ENCODE measurements at places on chromosomes 3 and 15.

DNA sequence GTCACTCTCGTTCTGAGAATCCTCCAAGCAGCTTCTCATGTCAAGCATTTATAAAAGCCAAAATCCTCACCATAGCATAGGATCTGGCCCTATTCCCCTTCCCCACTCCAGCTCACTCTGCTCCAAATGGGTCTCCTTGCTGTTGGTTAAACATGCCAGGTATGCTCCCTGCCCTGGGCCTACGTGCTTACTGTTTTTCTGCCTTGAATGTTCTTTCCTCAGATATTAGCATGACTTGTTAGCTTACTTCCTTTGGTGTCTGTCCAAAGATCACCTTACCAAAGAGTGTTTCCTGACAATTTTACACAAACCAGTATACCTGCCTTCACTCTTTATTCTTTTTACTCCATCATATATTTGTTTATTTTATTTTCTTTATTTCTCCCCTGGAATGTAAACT is 33.1 kb upstream of the MYO5C start:
- no peak for DNase-seq
- H3K27me3 ChIP-seq, result no peaks in the 10 kb centered on the region
- peaks cover 46% of the 10 kb centered on the region for H3K36me3 ChIP-seq
- no peak overlapping the region for H3K4me3 ChIP-seq

- peak; percentile 42 for DNase-seq
- H3K27me3 ChIP-seq, result peaks cover 26% of the 10 kb centered on the region
- no peak overlapping the region for H3K4me3 ChIP-seq
- no peaks in the 10 kb centered on the region for H3K4me1 ChIP-seq
- no peak overlapping the region for H3K27ac ChIP-seq
- no peaks in the 10 kb centered on the region for H3K36me3 ChIP-seq
Measured at GRCh38 chr3:13146643-13147143, 73.5 kb upstream of the IQSEC1 start.

GRCh38 chr3:133574260-133574881 is 885 bp downstream of the CDV3 start:
- H3K27ac ChIP-seq, result peak overlapping the region; percentile 95
- DNase-seq, result peak; percentile 85
- H3K27me3 ChIP-seq, result no peaks in the 10 kb centered on the region
- H3K4me1 ChIP-seq, result peaks cover 59% of the 10 kb centered on the region

DNA sequence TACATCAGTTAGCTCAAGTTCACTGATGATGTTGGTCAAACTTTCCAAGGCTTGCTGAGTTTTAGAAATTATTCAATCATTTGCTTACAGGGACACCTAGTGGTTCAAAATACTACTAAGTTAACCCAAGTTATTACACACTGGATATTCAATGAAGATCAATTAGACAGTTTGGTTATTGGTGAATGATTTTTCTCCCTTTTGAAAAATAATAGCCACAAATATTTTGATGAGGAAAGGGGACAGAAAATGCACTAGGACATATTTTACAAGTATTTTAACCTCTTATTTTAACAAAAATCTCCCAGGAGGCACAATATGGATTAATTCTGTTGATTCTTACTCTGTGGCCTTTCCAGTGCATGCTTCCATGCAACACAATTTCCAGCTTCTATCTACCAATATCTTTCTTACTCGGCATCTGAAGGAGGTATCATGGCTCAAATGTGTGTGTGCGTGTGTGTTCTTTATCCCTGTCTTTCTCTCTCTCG is 20.1 kb upstream of the GOLGA6L2 start:
- no peak overlapping the region for H3K4me3 ChIP-seq
- no peak overlapping the region for H3K27ac ChIP-seq
- no peaks in the 10 kb centered on the region for H3K27me3 ChIP-seq
- DNase-seq, result no peak
- no peaks in the 10 kb centered on the region for H3K36me3 ChIP-seq
- H3K4me1 ChIP-seq, result peaks cover 14% of the 10 kb centered on the region

GRCh38 chr15:77014132-77015081 is 19.5 kb downstream of the PSTPIP1 start:
- DNase-seq, result no peak
- H3K27me3 ChIP-seq, result no peaks in the 10 kb centered on the region
- peaks cover 5% of the 10 kb centered on the region for H3K4me1 ChIP-seq
- H3K27ac ChIP-seq, result no peak overlapping the region

GRCh38 chr3:159760046-159760445 is 228.6 kb upstream of the IL12A start:
- no peak overlapping the region for H3K27ac ChIP-seq
- H3K4me3 ChIP-seq, result no peak overlapping the region

DNA sequence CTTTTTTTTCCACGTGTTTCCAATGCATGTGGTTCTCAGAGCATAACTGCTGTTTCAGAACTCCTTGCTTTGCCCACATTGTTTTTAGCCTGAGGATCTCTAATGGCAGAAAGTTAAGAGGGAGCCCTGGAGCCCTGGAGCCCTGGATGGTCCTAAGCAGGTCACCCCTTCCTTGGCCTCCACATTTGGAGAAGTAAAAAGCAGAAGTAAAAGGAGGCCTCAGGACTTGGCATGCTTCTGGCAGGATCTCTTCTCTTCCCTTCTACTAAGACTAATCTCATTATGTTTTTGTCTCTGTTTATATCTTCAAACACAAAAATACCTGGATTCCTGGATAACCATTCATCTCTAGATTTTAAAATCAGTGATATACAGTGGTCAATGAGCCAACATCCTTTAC is 50.1 kb downstream of the P2RY1 start:
- no peak overlapping the region for H3K4me3 ChIP-seq
- H3K36me3 ChIP-seq, result no peaks in the 10 kb centered on the region
- no peak overlapping the region for H3K27ac ChIP-seq
- H3K4me1 ChIP-seq, result no peaks in the 10 kb centered on the region
- no peaks in the 10 kb centered on the region for H3K27me3 ChIP-seq

DNA sequence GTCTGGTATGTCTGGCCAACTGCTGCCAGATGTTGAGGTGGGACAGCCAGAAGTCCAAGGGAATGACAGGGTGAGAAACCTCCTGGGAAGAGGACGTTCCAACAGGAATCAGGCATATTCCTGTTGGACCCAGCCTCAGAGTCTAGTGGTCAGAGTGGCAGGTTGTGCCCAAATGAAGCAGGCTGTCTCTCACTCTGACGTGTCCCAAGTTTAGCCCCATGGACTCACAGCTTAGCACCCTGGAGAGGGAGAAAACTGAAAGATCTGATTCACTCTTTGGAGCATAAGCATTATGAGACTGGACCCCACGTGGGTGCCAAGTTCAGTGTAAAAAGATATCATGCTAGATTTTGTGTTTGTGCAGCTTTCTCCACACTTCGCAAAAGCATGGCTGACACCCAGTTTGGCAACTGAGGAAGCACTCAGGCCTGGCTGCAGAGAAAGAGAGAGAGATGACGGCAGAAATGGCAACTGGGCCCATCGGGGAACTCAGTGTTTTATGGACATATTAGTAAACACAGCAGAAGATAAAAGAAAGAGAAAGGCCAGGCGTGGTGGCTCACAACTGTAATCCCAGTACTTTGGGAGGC is 88.2 kb upstream of the LMCD1 start:
- no peaks in the 10 kb centered on the region for H3K4me1 ChIP-seq
- DNase-seq, result peak; percentile 25
- no peaks in the 10 kb centered on the region for H3K36me3 ChIP-seq
- no peak overlapping the region for H3K4me3 ChIP-seq
- no peaks in the 10 kb centered on the region for H3K27me3 ChIP-seq

GRCh38 chr3:191792580-191792979 is 331.6 kb downstream of the PYDC2 start:
- H3K27ac ChIP-seq, result no peak overlapping the region
- H3K27me3 ChIP-seq, result no peaks in the 10 kb centered on the region
- no peaks in the 10 kb centered on the region for H3K36me3 ChIP-seq
- no peak for DNase-seq

GRCh38 chr3:177026505-177027277 is 170.6 kb downstream of the TBL1XR1 start:
- no peak overlapping the region for H3K4me3 ChIP-seq
- no peak overlapping the region for H3K27ac ChIP-seq

- DNase-seq, result no peak
- no peaks in the 10 kb centered on the region for H3K36me3 ChIP-seq
- H3K27ac ChIP-seq, result no peak overlapping the region
- H3K4me1 ChIP-seq, result no peaks in the 10 kb centered on the region
Measured at GRCh38 chr3:150144191-150144708, 173.6 kb upstream of the PFN2 start.

- no peaks in the 10 kb centered on the region for H3K36me3 ChIP-seq
- DNase-seq, result no peak
- H3K27ac ChIP-seq, result no peak overlapping the region
- H3K4me1 ChIP-seq, result no peaks in the 10 kb centered on the region
Measured at GRCh38 chr3:18079739-18080138, 337.3 kb upstream of the TBC1D5 start.

DNA sequence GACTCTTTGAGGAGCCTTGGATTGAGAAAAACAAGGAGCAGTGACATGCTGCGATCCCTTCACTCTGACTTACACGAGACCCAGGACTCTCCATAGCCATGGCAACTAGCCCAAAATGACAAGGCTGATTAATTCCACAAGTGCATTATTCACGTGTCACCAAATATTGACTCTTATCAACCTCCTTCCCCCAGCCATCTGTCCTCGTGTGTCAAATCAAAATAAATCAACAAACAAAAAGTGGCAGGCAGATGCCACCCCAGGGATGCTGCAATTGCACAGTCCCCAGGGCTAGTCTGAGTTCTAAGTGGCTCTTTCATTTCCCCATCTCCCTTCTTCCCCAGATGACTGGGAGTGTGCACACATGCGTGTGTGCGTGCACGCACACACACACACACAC is 104.9 kb downstream of the AQP9 start:
- no peak overlapping the region for H3K27ac ChIP-seq
- DNase-seq, result no peak
- no peak overlapping the region for H3K4me3 ChIP-seq
- H3K27me3 ChIP-seq, result no peaks in the 10 kb centered on the region
- peaks cover 11% of the 10 kb centered on the region for H3K4me1 ChIP-seq

DNA sequence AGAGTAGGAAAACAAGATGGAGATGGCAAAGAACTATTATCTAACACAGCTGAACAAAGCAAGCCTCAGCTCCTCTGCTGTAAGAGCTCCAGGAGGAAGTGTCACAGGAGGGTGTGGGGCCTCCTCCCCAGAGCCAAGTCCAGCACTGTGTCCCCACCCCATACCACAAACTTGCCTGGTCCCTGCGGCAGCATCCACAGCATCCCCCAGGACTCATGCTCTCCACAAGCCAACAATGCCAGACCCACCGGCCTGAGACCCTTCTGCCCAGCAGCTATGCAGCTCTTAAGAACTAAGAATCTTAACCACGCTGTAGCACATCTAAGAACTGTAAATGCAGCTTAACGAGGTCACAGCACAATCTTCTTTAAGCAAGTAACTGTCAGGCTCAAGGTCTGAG is 9.1 kb downstream of the RBM15B start:
- no peak overlapping the region for H3K4me3 ChIP-seq
- no peak for DNase-seq
- peaks cover 4% of the 10 kb centered on the region for H3K4me1 ChIP-seq

DNA sequence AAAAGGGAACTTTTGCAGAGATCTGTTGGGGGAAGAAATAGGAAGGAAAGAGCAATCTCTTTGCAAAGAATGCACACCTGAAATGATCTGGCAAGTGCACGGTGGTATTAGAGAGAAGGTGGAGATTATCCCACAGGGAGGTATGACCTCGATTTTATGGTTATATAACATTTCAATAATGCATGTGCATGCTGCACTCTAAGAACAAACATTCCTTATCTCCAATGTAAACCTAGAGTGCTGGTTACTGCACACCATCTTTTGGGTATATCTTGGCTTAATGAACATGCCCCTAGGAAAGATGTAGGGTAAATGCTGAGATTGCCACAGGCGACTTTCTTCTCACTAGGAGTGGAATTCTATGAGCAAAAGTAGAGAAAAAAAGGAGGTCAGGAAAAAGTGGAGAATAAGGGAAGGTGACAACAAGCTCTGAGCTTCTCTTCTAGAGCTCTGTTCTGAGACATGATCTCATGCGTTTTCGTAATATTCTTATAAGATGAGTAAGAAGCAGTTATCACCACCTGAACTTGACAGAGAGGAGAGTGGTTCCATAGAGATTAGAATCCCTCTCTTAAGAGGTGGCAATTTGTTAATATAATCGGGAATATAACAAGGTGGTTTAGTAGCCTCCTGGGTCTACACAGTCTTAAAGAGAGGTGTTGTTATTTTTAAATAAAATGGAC is 117.5 kb upstream of the TMC3 start:
- no peaks in the 10 kb centered on the region for H3K36me3 ChIP-seq
- DNase-seq, result no peak
- no peak overlapping the region for H3K4me3 ChIP-seq
- H3K4me1 ChIP-seq, result no peaks in the 10 kb centered on the region
- peaks cover 5% of the 10 kb centered on the region for H3K27me3 ChIP-seq

DNA sequence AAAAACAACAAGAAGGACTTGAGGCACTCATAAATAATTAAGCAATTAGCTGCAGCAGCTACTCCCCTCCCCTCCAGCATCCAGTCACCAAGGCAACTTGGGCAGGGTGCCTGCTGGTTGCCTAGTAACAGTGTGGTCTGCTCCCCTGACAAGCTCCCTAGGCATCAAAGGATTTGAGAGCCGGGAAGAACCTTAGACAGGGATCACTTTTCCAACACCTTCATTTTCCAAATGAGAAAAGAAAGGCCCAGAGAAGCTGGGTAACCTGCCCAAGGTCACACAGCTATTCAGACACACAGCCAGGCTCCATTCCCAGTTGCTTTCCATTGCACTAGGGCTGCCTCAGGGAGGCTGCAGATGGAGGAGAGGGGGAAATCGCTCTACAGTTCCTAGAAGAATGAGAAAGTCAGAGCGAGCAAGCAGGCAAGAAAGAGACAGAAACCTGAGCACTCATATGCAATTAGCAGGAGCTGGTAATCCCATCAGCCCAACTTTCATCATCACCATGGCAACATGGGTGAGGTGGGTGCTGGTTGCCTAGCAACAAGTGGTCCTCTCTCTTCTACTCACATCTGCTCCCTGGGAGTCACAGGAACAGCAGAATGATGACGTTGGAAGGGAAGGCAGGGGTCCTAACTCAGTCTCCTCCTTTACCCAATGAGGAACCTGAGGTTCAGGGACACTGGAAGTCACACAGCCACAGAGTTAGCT is 3.6 kb upstream of the EIF4E3 start:
- H3K27ac ChIP-seq, result no peak overlapping the region
- no peaks in the 10 kb centered on the region for H3K27me3 ChIP-seq
- no peaks in the 10 kb centered on the region for H3K36me3 ChIP-seq
- DNase-seq, result no peak
- H3K4me1 ChIP-seq, result peaks cover 17% of the 10 kb centered on the region

GRCh38 chr3:186532598-186533072 is 11.5 kb downstream of the CRYGS start:
- H3K4me1 ChIP-seq, result peaks cover 7% of the 10 kb centered on the region
- H3K36me3 ChIP-seq, result no peaks in the 10 kb centered on the region
- no peak for DNase-seq
